ENCODE measurements at places on chromosomes 7 and 10.

- no peak overlapping the region for H3K27ac ChIP-seq
- no peak for DNase-seq
- no peaks in the 10 kb centered on the region for H3K4me1 ChIP-seq
- no peaks in the 10 kb centered on the region for H3K27me3 ChIP-seq
- no peaks in the 10 kb centered on the region for H3K36me3 ChIP-seq
- no peak overlapping the region for H3K4me3 ChIP-seq
These were observed 964.5 kb upstream of the MBL2 start for GRCh38 chr10:53737132-53737531.

DNA sequence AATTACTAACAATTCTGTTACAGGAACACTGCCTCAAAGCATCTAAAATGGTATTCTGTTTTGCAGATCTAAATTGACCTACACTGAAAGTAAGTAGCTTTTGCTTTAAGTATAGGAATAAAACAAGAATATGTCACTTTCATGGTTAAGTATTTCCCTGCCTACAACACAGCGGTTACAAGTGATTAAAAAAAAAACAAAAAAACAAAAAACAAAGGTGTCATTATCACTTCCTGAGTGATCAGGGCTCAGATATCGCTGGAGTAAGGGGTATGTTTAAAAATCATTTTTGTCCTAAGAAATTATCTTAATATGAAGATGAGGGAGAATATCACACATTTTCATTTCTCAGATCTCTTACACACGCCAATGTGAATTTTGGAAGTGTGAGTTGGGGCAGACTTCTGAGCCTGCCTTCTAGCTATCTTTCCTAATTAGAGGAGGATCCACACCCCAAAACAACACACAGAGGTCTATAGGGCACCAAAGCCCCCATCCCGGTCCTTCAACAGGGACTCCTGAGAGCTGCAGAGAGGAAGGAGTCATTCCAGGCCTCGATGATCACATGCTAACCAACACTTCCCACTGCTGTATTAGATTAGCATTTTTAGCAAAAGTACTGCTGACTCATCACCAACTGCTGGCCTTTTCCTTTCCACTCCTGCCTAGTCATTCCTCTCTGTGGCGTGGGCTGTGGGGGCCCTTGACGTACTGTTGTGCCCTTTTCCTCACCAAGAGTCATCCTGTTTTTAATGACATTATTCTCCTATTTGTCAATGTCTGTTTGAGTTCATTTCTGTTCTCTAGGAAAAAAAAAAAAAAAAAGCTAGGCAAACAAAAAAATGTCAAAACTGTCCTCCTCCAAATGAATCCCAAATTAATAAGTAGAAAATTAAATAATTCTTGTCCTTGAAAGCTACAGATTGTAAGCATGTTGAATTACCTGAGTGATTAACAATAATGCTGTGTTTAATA lies 31.2 kb downstream of the PRTFDC1 start:
- no peaks in the 10 kb centered on the region for H3K36me3 ChIP-seq
- no peak overlapping the region for H3K4me3 ChIP-seq
- no peaks in the 10 kb centered on the region for H3K4me1 ChIP-seq

- H3K27me3 ChIP-seq: no peaks in the 10 kb centered on the region
- no peak overlapping the region for H3K4me3 ChIP-seq
- DNase-seq: no peak
- no peak overlapping the region for H3K27ac ChIP-seq
- no peaks in the 10 kb centered on the region for H3K4me1 ChIP-seq
- H3K36me3 ChIP-seq: no peaks in the 10 kb centered on the region
These were observed 136.4 kb upstream of the CELF2 start for GRCh38 chr10:10881117-10881813.

GRCh38 chr10:18486438-18486837 lies 164.9 kb downstream of the NSUN6 start:
- no peak overlapping the region for H3K27ac ChIP-seq
- H3K36me3 ChIP-seq: no peaks in the 10 kb centered on the region
- no peak overlapping the region for H3K4me3 ChIP-seq
- no peak for DNase-seq
- no peaks in the 10 kb centered on the region for H3K27me3 ChIP-seq
- no peaks in the 10 kb centered on the region for H3K4me1 ChIP-seq

- no peak for DNase-seq
- H3K27me3 ChIP-seq: no peaks in the 10 kb centered on the region
- no peak overlapping the region for H3K27ac ChIP-seq
- H3K36me3 ChIP-seq: no peaks in the 10 kb centered on the region
- no peak overlapping the region for H3K4me3 ChIP-seq
These were observed 171.9 kb downstream of the ARHGAP12 start for GRCh38 chr10:31756729-31757110.

- H3K27me3 ChIP-seq: no peaks in the 10 kb centered on the region
- peaks cover 54% of the 10 kb centered on the region for H3K4me1 ChIP-seq
- peak overlapping the region; percentile 83 for H3K27ac ChIP-seq
These were observed 5.1 kb downstream of the TSPAN14 start for GRCh38 chr10:80459047-80459865.

GRCh38 chr7:139626817-139627216 lies 103.3 kb downstream of the CLEC2L start:
- DNase-seq: no peak
- no peak overlapping the region for H3K4me3 ChIP-seq
- no peak overlapping the region for H3K27ac ChIP-seq
- no peaks in the 10 kb centered on the region for H3K27me3 ChIP-seq

- no peak overlapping the region for H3K4me3 ChIP-seq
- no peak for DNase-seq
- H3K4me1 ChIP-seq: no peaks in the 10 kb centered on the region
- no peaks in the 10 kb centered on the region for H3K27me3 ChIP-seq
- no peaks in the 10 kb centered on the region for H3K36me3 ChIP-seq
- H3K27ac ChIP-seq: no peak overlapping the region
These were observed 89.4 kb downstream of the PARP12 start for GRCh38 chr7:139973101-139974050.

GRCh38 chr7:132455378-132455777 lies 120.9 kb downstream of the PLXNA4 start:
- no peaks in the 10 kb centered on the region for H3K27me3 ChIP-seq
- no peaks in the 10 kb centered on the region for H3K4me1 ChIP-seq
- DNase-seq: no peak
- no peak overlapping the region for H3K27ac ChIP-seq
- no peaks in the 10 kb centered on the region for H3K36me3 ChIP-seq
- H3K4me3 ChIP-seq: no peak overlapping the region

GRCh38 chr7:129122751-129123509 lies 21.6 kb upstream of the TSPAN33 start:
- H3K27ac ChIP-seq: no peak overlapping the region
- no peaks in the 10 kb centered on the region for H3K27me3 ChIP-seq
- DNase-seq: no peak
- no peaks in the 10 kb centered on the region for H3K36me3 ChIP-seq
- no peak overlapping the region for H3K4me3 ChIP-seq

- no peaks in the 10 kb centered on the region for H3K4me1 ChIP-seq
- H3K27ac ChIP-seq: no peak overlapping the region
- DNase-seq: no peak
- no peaks in the 10 kb centered on the region for H3K36me3 ChIP-seq
These were observed 507.3 kb upstream of the GALNT17 start for GRCh38 chr7:70624500-70625103.

DNA sequence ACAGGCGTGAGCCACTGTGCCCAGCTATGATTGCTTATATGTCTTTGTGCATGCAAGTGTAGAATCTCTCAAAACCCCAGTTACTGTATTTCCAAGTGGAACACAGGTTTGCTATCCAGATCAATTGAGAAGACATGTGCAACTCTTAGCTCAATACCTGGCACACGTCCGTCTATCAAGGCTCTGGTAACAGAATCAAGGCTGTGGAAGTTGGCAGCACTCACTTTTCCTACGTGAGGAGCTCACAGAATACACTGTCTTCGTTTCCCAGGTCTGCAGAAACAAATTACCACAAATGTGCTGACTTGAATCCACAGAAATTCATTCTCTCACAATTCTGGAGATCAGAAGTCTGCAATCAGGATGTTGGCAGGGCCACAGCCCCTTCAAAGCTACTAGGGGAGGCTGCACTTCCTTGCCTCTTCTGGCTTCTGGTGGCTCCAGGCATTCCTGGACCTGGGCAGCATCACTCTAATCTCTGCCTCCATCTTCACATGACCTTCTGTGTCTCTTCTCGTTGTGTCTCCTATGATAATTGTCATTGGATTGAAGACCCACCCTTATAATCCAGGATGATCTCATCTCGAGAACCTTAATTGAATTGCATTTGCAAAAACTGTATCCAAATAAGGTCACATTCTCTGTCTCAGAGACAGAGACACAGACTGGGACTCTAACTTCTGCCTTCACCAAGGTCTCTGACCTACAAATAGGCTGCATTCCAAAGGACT lies 84.8 kb upstream of the C7orf33 start:
- H3K36me3 ChIP-seq: no peaks in the 10 kb centered on the region
- H3K4me3 ChIP-seq: no peak overlapping the region
- DNase-seq: no peak
- H3K27me3 ChIP-seq: no peaks in the 10 kb centered on the region
- no peak overlapping the region for H3K27ac ChIP-seq
- H3K4me1 ChIP-seq: no peaks in the 10 kb centered on the region

GRCh38 chr7:105268511-105269392 lies 120.0 kb downstream of the SRPK2 start:
- no peaks in the 10 kb centered on the region for H3K27me3 ChIP-seq
- DNase-seq: no peak
- no peak overlapping the region for H3K27ac ChIP-seq

DNA sequence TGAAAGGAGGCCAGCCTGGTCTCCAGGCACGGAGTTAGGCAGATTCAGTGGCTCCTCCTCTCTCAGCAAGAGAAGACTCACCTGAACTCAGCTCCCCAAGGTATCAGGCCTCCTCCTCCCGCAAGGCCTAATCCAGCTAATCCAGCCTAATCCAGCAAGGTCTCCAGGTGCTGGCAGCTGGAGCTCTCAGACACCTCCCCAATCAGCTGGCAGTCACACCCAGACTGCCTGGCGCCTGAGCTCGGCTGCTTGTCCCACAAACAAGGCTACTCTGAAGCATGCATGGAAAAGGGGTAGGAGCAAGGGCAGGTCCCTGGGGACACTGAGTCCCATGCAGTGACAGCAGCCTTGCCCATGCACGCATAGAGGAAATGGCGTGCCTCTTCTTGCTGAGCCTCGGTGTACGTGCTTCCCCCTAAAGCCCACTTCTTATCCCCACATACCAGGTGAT lies 3.3 kb upstream of the OPN4 start:
- H3K27me3 ChIP-seq: no peaks in the 10 kb centered on the region
- peak; percentile 8 for DNase-seq
- no peaks in the 10 kb centered on the region for H3K4me1 ChIP-seq
- no peaks in the 10 kb centered on the region for H3K36me3 ChIP-seq

GRCh38 chr7:72127136-72127535 lies 285.0 kb downstream of the CALN1 start:
- H3K27ac ChIP-seq: no peak overlapping the region
- no peak overlapping the region for H3K4me3 ChIP-seq
- no peaks in the 10 kb centered on the region for H3K27me3 ChIP-seq
- no peaks in the 10 kb centered on the region for H3K36me3 ChIP-seq
- DNase-seq: no peak
- H3K4me1 ChIP-seq: no peaks in the 10 kb centered on the region

GRCh38 chr7:44748948-44749731 lies 493 bp downstream of the ZMIZ2 start:
- H3K4me1 ChIP-seq: peaks cover 21% of the 10 kb centered on the region
- no peaks in the 10 kb centered on the region for H3K27me3 ChIP-seq
- H3K27ac ChIP-seq: peak overlapping the region; percentile 50
- H3K36me3 ChIP-seq: no peaks in the 10 kb centered on the region
- DNase-seq: no peak

- H3K27me3 ChIP-seq: no peaks in the 10 kb centered on the region
- H3K4me3 ChIP-seq: no peak overlapping the region
- DNase-seq: no peak
These were observed 41.3 kb downstream of the SH3PXD2A start for GRCh38 chr10:103814105-103814504.

GRCh38 chr7:25832929-25833328 lies 319.1 kb upstream of the NFE2L3 start:
- DNase-seq: no peak
- no peaks in the 10 kb centered on the region for H3K27me3 ChIP-seq
- H3K4me3 ChIP-seq: no peak overlapping the region
- H3K36me3 ChIP-seq: no peaks in the 10 kb centered on the region

DNA sequence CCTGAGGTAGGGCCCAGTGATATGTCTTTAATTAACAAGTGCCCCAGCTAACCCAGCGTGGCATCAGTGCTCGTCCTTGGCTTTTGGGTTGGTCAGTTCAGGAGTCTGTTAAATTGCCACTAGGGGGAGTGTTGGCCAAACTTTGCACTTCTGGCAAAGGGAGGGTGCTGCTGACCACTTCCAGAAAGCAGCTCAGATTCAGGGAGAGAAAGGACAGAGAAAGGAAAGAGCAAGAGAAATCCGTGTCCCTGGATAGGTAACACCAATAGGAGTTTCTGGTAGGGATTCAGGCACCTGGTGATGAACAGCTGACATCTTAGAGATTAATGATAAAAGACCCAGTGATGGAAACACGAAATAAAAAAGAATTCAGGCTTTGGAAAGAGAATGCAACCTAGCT lies 243.1 kb upstream of the AOAH start:
- H3K4me1 ChIP-seq: peaks cover 40% of the 10 kb centered on the region
- DNase-seq: peak; percentile 44
- no peak overlapping the region for H3K27ac ChIP-seq
- no peak overlapping the region for H3K4me3 ChIP-seq

DNA sequence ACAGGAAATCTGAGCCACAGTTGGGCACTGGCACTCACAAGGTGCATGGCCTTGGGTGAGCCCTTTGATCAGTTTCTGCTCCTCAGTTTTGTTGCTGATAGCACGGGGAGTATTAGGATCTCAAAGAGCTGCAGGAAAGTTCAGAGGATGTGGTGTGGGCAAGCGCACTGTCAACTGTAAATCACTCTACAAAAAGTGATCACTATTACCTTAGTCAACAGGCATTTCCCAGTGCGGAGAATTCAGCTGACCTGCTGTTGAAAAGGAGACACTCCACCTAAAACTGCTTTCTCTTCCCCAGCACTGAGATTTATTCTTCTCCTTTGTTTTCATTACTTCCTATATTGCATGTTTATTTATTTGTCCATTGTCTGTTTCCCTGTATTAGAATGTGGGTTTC lies 331.0 kb downstream of the PRPF18 start:
- no peaks in the 10 kb centered on the region for H3K4me1 ChIP-seq
- no peak for DNase-seq
- H3K27me3 ChIP-seq: no peaks in the 10 kb centered on the region
- no peaks in the 10 kb centered on the region for H3K36me3 ChIP-seq
- no peak overlapping the region for H3K27ac ChIP-seq

GRCh38 chr10:21993360-21994001 lies 10.0 kb downstream of the DNAJC1 start:
- no peaks in the 10 kb centered on the region for H3K27me3 ChIP-seq
- DNase-seq: no peak
- H3K4me1 ChIP-seq: no peaks in the 10 kb centered on the region
- no peak overlapping the region for H3K27ac ChIP-seq
